ENCODE measurements at places on chromosomes 2 and 18.

DNA sequence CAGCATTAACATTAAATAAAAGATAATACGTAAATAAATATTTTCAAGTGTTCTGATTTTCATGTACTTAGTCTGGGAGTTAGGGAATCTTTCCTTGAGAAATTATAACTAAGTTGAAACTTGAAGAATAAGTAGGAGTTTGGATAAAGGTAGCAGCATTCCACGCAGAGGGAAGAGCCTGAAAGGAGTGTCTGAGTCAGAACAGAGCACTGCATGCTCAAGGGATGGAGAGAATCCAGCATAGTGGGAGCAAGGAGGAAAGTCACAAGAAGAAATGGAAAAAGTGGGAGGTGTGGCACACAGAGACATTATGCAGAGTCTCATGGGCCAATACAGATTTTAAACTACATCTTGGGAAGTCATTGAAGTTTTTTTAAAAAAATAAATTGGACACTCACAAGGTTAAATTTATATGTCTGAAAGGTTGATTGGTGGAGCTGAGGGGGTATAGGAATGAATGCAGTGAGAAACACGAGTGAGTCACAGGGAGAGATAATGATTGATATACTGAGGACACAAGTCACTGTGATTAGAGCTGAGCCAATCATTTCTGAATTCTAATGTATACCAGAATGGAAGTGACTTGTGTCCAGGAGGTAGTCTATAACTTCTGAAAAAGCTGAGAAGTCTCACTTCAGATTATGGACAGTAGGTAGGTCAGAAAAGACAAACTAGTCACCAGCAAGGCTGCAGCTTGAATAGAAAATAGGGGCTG lies 66.9 kb downstream of the ICOS start:
- H3K27me3 ChIP-seq, result peaks cover 2% of the 10 kb centered on the region
- H3K36me3 ChIP-seq, result no peaks in the 10 kb centered on the region
- no peak for DNase-seq
- H3K27ac ChIP-seq, result no peak overlapping the region
- H3K4me3 ChIP-seq, result no peak overlapping the region
- no peaks in the 10 kb centered on the region for H3K4me1 ChIP-seq

DNA sequence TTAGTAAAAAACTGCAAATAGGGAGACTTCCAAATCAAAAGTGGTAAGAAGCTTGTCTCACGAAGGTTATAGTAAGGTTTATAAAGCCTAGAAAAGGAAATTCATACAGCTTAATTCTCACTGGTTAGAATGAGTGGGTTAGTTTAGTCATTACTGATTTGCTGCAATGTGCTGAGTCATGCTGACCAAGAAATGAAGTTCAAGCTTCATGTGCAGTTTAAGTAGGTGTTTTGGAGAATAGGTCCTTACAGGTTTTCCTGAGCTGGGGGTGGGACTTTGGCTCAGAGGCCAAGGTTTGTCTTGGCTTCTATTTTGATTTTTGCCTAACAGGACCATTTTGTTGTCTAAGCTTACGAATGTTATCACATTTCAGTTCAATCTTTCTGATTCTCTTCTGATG lies 15.1 kb downstream of the CLIP4 start:
- no peaks in the 10 kb centered on the region for H3K27me3 ChIP-seq
- H3K4me3 ChIP-seq, result no peak overlapping the region
- no peak for DNase-seq
- no peak overlapping the region for H3K27ac ChIP-seq

- H3K27ac ChIP-seq, result no peak overlapping the region
- no peaks in the 10 kb centered on the region for H3K36me3 ChIP-seq
- H3K27me3 ChIP-seq, result peaks cover 5% of the 10 kb centered on the region
- peaks cover 6% of the 10 kb centered on the region for H3K4me1 ChIP-seq
- DNase-seq, result no peak
These were observed 131.1 kb downstream of the CDH2 start for GRCh38 chr18:28045880-28046279.

- peaks cover 2% of the 10 kb centered on the region for H3K27me3 ChIP-seq
- H3K4me3 ChIP-seq, result no peak overlapping the region
- H3K4me1 ChIP-seq, result no peaks in the 10 kb centered on the region
- H3K27ac ChIP-seq, result no peak overlapping the region
- no peak for DNase-seq
These were observed 350.6 kb downstream of the DCDC2C start for GRCh38 chr2:4053769-4054493.

- DNase-seq, result no peak
- H3K36me3 ChIP-seq, result no peaks in the 10 kb centered on the region
- H3K27ac ChIP-seq, result no peak overlapping the region
- peaks cover 3% of the 10 kb centered on the region for H3K27me3 ChIP-seq
- H3K4me1 ChIP-seq, result peaks cover 2% of the 10 kb centered on the region
- H3K4me3 ChIP-seq, result no peak overlapping the region
These were observed 226.0 kb upstream of the SLC35G4 start for GRCh38 chr18:11383381-11383780.

DNA sequence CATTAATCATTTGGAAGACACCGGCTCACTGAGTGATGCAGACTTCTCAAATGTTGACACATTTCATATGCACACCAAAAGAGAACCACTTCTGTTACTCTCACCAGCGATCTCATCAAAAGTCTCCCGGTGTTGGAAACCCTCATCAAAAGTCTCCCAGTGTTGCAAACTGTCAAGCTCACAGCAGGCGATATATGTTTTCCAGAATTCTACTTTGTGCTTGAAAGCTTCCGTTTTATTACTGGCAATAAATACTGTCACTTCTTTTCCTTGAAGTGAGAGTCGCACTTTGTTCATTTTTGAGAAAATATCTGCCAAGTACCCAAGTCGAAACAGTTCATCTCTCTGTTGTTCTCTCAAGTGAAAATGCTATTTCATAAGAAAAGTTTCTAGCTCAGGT lies 20.5 kb downstream of the MLPH start:
- H3K27ac ChIP-seq, result no peak overlapping the region
- H3K36me3 ChIP-seq, result no peaks in the 10 kb centered on the region
- peaks cover 3% of the 10 kb centered on the region for H3K27me3 ChIP-seq
- H3K4me3 ChIP-seq, result no peak overlapping the region
- no peak for DNase-seq

- DNase-seq, result no peak
- H3K36me3 ChIP-seq, result no peaks in the 10 kb centered on the region
- H3K4me3 ChIP-seq, result no peak overlapping the region
- peaks cover under 1% of the 10 kb centered on the region for H3K27me3 ChIP-seq
- H3K27ac ChIP-seq, result no peak overlapping the region
- H3K4me1 ChIP-seq, result peaks cover 4% of the 10 kb centered on the region
These were observed 70.7 kb downstream of the RBM43 start for GRCh38 chr2:151191001-151191400.

DNA sequence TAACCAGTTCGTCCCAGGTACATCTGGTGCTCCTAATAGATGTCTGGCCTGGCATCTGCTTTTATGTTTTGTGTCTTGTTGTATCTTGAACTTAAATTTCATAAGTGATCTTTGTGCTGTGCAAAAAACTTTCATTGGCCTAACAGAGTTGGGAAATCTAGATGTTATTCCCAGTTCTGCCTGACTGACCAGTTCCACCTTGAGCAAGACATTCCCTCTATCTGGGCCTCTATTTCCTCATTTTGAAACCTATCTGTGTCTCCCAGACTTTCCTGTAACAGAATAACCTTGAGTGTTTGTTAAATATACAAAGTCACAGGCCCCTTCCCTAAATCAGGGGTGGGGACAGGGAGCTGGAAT lies 90.5 kb upstream of the MSH2 start:
- H3K4me3 ChIP-seq, result no peak overlapping the region
- peaks cover 26% of the 10 kb centered on the region for H3K4me1 ChIP-seq
- no peaks in the 10 kb centered on the region for H3K27me3 ChIP-seq
- H3K27ac ChIP-seq, result no peak overlapping the region

Measured in endothelial cell (in vitro differentiated cells).